T-cell (primary cell): ENCODE measurements at places on chromosomes 1 and 21. TPM values are rescaled to one million over a fixed set of nuclear protein-coding genes. Genes with fewer than 3 reads are reported as not detected.
A peak's percentile ranks its signal among the peaks of the same experiment; 100 is the strongest.

GRCh38 chr1:109027841-109028240, 14.1 kb downstream of the WDR47 start:
- no peak for DNase-seq

DNA sequence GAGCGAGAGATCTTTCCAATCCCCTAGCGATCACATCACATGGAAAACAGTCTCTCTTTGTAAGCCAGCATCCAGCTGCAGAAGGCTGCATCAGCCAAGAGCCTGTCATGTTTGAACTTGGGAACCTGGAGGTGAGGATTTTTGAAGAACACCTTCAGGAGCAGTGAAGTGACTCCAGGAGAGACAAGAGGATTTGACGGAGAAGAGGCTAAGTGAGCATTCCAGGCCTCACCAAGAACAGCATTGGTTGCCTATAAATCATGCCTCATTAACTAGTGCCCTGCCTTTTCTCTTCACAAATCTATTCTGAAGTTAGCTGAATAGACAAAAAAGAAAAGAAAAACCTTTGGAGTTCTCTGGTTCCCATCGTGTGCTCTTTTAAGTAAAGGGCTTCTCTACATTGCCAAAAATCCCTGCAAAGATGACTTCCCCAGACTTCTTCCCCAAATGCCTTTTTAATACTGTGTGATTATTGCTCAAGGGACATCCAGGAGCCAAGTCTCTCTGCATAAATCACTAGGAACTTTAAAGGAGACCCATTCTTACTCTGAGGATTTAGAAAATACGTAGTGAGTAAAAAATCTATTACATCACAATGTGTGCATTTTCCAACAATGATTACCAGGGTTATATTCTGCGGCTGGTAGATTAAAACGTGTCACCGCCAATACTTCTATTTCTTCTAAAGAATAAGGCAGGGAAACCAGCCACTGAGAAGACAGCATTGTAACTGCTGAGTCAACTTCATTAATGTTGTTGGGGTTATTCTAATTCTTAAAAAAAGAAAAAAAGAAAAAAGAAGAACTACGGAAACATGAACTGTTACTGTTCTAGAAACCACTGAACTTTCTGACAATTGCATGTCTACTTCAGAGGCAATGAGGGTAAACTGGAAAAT, 95.2 kb downstream of the KIF14 start:
- no peak for DNase-seq

DNA sequence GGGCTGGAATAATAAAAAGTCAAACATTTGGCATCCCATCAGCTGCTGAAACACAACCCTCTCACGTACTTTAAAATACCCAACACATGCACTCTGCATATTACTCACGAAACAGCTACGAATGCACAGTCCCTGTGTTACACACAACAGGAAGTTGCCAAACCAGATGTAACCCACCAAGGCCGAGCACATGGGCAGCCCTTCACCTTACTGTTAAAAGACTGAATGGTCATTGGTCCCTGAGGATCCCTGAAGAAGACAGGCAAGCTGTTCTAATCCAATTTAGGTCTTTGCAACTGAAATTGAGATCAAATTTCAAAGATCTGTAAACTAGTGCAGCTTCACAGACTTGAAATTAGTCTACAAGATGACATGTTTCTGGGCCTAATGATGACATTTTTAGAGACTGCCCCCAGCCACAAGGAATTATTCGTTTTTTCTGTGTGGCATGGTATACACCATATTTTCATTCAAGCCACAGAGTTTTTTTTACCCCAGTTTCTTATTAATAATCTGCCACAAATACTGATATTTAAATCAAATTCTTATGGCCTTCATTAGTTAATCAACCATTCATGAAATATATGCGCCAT, 25.6 kb upstream of the IER5 start:
- DNase-seq = no peak

- no peak for DNase-seq
These were observed 267.7 kb downstream of the AKT3 start for GRCh38 chr1:243582326-243582725.

DNA sequence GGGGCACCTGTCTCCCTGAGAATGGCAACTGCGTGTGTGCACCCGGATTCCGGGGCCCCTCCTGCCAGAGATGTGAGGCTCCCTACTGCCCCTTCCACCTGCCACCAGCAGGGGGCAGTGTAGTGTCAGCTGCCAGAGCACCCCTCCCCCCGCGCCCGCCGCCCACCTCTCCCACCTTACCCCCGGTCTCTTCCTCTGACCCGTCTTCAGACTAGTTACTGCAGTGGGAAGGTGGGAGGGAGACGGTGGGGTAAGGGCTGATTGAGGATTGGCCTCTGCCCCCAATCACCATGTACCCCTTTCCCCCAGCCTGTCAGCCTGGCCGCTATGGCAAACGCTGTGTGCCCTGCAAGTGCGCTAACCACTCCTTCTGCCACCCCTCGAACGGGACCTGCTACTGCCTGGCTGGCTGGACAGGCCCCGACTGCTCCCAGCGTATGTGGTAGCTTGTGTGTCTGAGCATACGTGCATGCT, 10.1 kb upstream of the LRRC71 start:
- peak; percentile 47 for DNase-seq

DNA sequence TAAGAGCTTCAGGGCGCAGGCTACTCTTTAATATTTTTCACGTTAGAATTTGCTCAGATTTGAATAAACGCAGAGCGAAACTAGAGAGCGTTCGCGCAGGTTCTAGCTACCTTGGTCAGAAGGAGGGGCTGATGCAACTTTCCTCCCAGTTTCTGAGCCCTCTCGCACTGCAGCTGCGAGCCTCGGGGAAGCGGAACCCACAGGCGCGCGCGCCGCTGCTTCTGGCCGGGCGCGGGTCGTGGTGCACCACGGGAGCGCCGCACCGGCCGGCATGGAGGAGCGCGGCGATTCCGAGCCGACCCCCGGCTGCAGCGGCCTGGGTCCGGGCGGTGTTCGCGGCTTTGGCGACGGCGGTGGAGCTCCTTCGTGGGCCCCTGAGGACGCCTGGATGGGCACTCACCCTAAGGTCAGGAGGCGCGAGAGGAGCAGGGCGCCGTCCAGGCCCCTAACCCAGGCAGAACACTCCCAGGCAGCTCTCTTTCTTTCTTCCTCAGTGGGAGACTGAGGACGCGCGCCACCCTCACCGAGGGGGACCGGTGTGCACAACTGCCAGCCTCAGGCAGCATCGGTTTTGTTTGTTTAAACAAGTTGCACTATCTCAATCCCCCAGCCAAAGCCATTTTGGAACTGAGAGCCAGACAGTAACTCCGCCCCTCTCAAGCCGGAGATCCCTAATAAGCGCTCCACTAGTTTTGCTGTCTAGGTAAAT, at the start of gene TSEN15:
TSEN15 (plus strand) TSS at position 246 of the 709 bp plus-strand sequence; CDS start at position 272, 26 bp downstream.
- DNase-seq = peak; percentile 67

DNA sequence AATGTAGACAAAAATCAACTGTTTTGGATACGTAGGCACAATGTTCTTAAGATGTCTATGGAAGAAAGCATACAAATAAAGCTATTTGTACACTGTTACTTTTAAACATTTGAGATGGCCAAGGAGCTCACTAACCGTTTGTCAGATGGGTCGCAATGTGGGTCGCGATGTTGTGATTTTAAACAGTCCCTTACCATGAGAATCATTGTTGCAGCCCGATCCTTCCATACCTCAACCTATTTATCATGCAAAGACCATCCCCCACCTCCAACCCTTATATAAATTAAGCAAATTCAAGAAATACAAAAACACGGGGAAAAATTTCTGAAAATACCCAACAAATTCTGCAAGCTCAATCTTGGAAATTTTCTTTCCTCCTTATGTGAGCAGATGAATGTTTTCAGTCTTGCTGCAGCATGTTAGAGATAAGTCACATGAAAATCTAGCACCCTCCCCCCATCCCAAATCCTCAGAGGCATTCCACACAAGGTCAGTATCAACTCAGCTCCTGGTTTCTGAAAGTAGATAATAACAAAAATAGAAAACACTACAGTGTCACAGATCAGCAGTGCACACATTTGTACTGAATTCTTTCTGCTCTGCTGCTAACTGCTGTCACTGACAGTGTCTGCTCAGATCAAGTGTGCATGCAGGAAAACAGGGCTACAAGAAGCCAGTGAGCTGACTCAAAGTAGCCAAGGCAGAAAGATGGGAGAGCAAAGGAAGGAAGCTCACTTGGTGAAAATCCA, 92.9 kb upstream of the TTC39A start:
- DNase-seq = no peak

DNA sequence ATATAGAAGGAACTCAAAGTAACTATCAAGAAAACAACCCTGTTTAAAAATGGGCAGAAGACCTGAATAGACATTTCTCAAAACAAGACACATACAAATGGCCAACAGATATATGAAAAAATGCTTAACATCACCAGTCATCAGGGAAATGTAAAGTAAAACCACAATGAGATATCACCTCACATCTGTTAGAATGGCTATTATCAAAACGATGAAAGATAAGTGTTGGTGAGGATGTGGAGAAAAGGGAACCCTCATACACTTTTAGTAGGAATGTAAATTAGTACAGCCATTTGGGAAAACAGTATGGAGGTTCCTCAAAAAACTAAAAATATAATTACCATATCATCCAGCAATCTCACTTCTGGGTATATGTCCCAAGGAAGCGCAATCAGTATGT, 3.0 kb downstream of the CTSS start:
- DNase-seq = no peak

DNA sequence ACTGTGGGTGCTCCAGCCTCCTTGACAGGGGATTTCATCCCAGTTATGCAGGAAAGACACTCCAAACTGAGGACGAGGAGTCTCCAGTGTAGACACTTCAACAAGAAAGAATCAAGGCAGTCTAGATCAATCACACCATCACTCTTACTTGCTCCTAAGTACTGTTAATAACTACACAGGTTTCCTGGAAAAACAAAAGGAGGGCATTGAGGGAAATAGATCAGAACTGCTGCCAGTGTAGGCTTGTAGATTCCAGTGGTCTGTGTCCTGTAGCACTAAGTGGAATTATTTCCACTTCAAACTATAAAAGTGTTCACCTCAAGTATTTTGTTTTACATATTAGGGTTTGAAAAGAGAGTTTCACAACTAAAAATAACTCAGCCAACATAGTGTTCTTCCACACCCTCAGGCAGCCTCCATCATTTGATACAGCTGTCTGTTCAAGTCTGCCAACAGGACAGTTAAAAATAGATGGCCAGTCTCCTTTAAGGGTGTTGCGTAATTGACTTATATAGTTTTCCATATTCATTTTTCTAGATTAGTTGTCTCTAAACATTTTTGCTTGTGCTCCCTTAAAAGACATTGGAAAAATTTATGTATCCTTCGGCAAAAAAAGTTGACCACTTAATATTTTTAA, 32.0 kb upstream of the AGL start:
- DNase-seq = no peak

- no peak for DNase-seq
These were observed 16.6 kb upstream of the HAO2 start for GRCh38 chr1:119351997-119352396.

- DNase-seq = no peak
These were observed 66.7 kb downstream of the PATJ start for GRCh38 chr1:61808968-61809367.

The VHLL gene
- total RNA-seq = not detected

The FAM72C gene
- 0.26 TPM for total RNA-seq

The ANGPTL7 gene
- total RNA-seq = not detected

The PTGS2 gene
- total RNA-seq = 0.20 TPM
